ENCODE measurements at places on chromosomes 7 and 10.
A peak's percentile ranks its signal among the peaks of the same experiment; 100 is the strongest.

GRCh38 chr7:99210265-99210970 lies 2.5 kb upstream of the KPNA7 start:
- DNase-seq = peak; percentile 3

GRCh38 chr10:13681095-13681494 lies 94.3 kb downstream of the PRPF18 start:
- DNase-seq = no peak

GRCh38 chr7:29192323-29192722 lies 2.3 kb upstream of the CHN2 start:
- DNase-seq = no peak

GRCh38 chr10:71338728-71339495 lies 19.9 kb downstream of the SLC29A3 start:
- no peak for DNase-seq

GRCh38 chr10:35523670-35524225 lies 81.4 kb upstream of the GJD4 start:
- DNase-seq = no peak

GRCh38 chr7:45920502-45921380 lies at the start of gene IGFBP3:
TSS of gene IGFBP3 (minus strand) at chr7:45921272. CDS start at chr7:45921140, 132 bp downstream.
- no peak for DNase-seq

All from sigmoid colon (tissue), 7 donors.